ENCODE measurements at places on chromosomes 13 and 19.
A peak's percentile ranks its signal among the peaks of the same experiment; 100 is the strongest.

- no peak overlapping the region for H3K27ac ChIP-seq
- DNase-seq = no peak
- no peaks in the 10 kb centered on the region for H3K27me3 ChIP-seq
- no peaks in the 10 kb centered on the region for H3K36me3 ChIP-seq
- H3K4me3 ChIP-seq = no peak overlapping the region
- H3K4me1 ChIP-seq = peaks cover 4% of the 10 kb centered on the region
Measured at GRCh38 chr19:43105496-43105895, 23.0 kb upstream of the PSG2 start.

- H3K4me1 ChIP-seq = peaks cover 20% of the 10 kb centered on the region
- H3K4me3 ChIP-seq = no peak overlapping the region
- no peak overlapping the region for H3K27ac ChIP-seq
- peaks cover 4% of the 10 kb centered on the region for H3K36me3 ChIP-seq
- no peaks in the 10 kb centered on the region for H3K27me3 ChIP-seq
Measured at GRCh38 chr13:49064476-49064875, 88.8 kb downstream of the FNDC3A start.

GRCh38 chr13:36072152-36072935 is 58.8 kb downstream of the DCLK1 start:
- H3K27me3 ChIP-seq = no peaks in the 10 kb centered on the region
- no peaks in the 10 kb centered on the region for H3K4me1 ChIP-seq
- H3K36me3 ChIP-seq = no peaks in the 10 kb centered on the region
- H3K4me3 ChIP-seq = no peak overlapping the region
- no peak for DNase-seq

DNA sequence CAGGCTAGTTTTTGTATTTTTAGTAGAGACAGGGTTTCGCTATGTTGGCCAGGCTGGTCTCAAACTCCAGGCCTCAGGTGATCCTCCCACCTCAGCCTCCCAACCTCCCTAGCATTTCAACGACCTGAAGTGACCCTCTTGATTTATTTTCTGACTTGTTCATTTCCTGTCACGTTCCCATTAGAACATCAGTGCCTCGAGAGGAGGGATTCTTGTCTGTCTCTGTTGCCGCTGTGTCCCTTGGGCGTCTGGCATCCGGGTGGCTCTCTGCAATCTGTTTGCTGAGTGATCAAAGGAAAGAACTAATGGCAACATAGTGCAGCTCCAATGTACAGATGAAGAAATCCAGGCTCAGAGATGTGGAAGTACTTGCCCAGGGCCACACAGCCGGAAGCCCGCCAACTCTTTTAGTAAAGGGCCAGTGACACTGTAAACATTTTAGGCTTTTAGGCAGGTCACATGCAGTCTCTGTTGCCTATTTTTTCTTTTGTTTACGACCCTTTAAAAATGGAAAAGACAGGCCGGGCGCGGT is 47.5 kb downstream of the NFIC start:
- H3K4me3 ChIP-seq = no peak overlapping the region
- H3K27ac ChIP-seq = no peak overlapping the region
- H3K36me3 ChIP-seq = peaks cover 35% of the 10 kb centered on the region
- DNase-seq = no peak

GRCh38 chr13:104143760-104144416 is 1077.7 kb upstream of the SLC10A2 start:
- no peak overlapping the region for H3K27ac ChIP-seq
- no peaks in the 10 kb centered on the region for H3K4me1 ChIP-seq

DNA sequence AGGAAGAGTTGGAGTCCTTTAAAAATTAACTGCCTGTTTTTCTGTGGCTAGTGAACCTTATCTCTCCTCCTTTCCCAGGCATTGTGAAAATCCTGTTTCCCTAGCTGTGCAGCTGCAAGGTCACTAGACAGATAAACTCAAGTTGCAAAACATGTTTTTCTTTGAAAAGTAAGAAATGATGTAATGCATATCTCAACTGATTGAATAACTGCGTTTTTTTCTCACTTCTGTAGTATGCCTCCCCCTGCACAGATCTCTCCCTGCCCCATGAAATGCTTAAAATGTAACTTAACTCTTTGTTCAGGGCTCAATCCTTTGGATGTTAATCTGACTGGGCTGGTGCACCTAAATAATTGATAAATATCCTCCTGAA is 27.7 kb upstream of the CYSLTR2 start:
- DNase-seq = no peak
- no peak overlapping the region for H3K27ac ChIP-seq
- no peaks in the 10 kb centered on the region for H3K36me3 ChIP-seq
- no peaks in the 10 kb centered on the region for H3K4me1 ChIP-seq
- H3K4me3 ChIP-seq = no peak overlapping the region
- H3K27me3 ChIP-seq = no peaks in the 10 kb centered on the region

DNA sequence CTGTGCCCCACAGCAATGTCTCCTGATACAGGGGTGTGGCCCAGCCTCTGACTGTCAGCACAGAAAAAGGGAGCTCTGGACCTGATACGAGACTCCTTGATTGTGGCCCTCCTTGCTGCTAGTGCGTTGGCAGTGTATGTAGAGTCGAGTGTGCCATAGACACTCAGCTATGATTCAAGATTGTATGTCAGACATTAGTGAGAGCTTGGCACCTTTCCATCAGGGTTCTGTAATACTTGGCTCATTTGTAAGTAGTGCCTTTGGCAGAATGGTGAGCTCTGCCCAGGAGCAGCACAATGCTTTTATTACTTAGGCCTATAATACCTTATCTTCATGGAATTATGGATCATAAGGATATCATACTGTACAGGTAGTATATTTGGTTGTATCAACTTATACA is 83.4 kb downstream of the ATP8A2 start:
- H3K27ac ChIP-seq = no peak overlapping the region
- H3K36me3 ChIP-seq = no peaks in the 10 kb centered on the region

DNA sequence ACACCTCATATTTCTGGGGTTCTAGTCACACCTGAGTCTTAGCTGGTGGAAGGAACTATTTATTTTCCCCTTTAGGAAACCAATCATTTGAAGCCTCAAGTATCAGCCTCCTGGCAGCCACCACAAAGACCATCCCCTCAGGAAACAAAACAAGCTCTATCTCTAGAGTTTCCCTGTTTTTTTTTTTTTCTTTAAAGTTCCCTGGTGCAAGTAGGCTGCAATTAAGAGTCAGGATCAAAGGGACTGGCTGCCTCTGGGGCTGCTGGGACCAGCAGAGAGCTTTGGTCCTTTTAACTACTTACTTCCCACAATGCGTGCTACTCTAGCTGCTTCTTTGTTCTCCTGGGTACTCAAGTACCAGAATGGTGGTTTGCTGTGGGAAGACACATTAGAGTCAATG is 11.4 kb downstream of the MBNL2 start:
- H3K4me3 ChIP-seq = no peak overlapping the region
- no peak for DNase-seq
- H3K27me3 ChIP-seq = no peaks in the 10 kb centered on the region
- H3K4me1 ChIP-seq = no peaks in the 10 kb centered on the region

DNA sequence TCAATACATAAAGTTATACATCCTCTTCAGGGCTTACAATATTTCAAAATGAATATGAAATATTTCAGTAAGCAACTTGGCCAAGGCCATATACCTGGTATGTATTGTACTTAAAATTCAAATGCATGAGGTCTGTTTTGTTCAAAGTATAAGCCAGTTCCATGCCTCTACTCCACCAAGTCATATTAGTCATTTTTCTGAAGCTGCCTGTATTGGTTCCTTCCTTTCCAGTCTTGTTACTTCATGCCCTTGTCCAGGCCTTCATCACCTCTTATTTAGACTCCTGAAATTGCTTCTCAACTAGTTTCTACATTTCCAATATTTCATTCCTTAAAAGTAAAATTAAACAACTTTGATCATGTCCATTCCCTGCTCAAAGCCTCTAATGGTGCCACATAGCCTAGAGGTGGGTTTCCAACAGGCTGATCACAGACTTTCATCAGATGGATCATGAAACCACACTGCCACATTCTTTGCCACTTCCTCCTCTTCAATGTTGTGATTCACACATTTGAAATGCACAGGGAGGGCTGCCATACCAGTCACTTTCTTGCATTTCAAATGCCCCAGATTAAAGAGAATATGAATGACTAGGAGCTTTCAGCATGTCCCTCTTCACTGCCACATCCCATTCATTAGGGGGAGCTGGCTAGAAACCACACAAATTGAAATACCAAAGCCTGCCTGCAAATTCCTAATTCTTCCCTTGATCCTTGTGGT is 424.1 kb upstream of the DACH1 start:
- no peak overlapping the region for H3K4me3 ChIP-seq
- peak overlapping the region; percentile 91 for H3K27ac ChIP-seq
- H3K4me1 ChIP-seq = peaks cover 49% of the 10 kb centered on the region
- H3K36me3 ChIP-seq = no peaks in the 10 kb centered on the region
- H3K27me3 ChIP-seq = no peaks in the 10 kb centered on the region

- H3K36me3 ChIP-seq = peaks cover 66% of the 10 kb centered on the region
- H3K4me3 ChIP-seq = no peak overlapping the region
- no peaks in the 10 kb centered on the region for H3K27me3 ChIP-seq
- peak overlapping the region; percentile 36 for H3K27ac ChIP-seq
Measured at GRCh38 chr19:32349724-32350470, 4.5 kb downstream of the ZNF507 start.

DNA sequence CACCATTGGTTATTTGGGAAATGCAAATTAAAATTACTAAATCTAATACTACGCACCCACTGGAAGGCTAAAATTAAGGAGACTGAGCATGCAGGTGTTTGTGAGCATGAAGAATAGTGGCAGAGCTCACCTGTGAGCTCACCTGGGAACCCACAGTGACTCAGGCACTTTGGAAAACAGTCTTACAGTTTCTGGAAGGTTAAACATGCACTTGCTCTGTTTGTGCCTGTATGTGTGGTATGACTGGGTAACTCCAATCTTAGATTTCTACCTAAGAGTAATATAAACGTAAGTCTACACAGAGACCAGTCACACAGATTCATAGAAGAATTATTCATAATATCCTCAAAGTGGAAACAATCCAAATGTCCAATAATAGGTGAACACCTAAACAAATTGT is 318.8 kb downstream of the ATP8A2 start:
- no peaks in the 10 kb centered on the region for H3K27me3 ChIP-seq
- no peak for DNase-seq
- H3K4me3 ChIP-seq = no peak overlapping the region
- H3K4me1 ChIP-seq = no peaks in the 10 kb centered on the region
- no peaks in the 10 kb centered on the region for H3K36me3 ChIP-seq
- H3K27ac ChIP-seq = no peak overlapping the region

- DNase-seq = no peak
- no peak overlapping the region for H3K27ac ChIP-seq
- H3K4me1 ChIP-seq = no peaks in the 10 kb centered on the region
- H3K27me3 ChIP-seq = no peaks in the 10 kb centered on the region
- no peaks in the 10 kb centered on the region for H3K36me3 ChIP-seq
- no peak overlapping the region for H3K4me3 ChIP-seq
Measured at GRCh38 chr19:31185261-31185660, 164.0 kb downstream of the TSHZ3 start.

GRCh38 chr13:18921063-18921462 is 260.6 kb downstream of the TUBA3C start:
- DNase-seq = no peak
- H3K27me3 ChIP-seq = no peaks in the 10 kb centered on the region
- no peak overlapping the region for H3K27ac ChIP-seq
- no peaks in the 10 kb centered on the region for H3K36me3 ChIP-seq

- no peak overlapping the region for H3K27ac ChIP-seq
- no peaks in the 10 kb centered on the region for H3K36me3 ChIP-seq
- no peak for DNase-seq
- H3K4me3 ChIP-seq = no peak overlapping the region
- peaks cover 23% of the 10 kb centered on the region for H3K4me1 ChIP-seq
Measured at GRCh38 chr13:45194081-45194939, 6.5 kb downstream of the KCTD4 start.

DNA sequence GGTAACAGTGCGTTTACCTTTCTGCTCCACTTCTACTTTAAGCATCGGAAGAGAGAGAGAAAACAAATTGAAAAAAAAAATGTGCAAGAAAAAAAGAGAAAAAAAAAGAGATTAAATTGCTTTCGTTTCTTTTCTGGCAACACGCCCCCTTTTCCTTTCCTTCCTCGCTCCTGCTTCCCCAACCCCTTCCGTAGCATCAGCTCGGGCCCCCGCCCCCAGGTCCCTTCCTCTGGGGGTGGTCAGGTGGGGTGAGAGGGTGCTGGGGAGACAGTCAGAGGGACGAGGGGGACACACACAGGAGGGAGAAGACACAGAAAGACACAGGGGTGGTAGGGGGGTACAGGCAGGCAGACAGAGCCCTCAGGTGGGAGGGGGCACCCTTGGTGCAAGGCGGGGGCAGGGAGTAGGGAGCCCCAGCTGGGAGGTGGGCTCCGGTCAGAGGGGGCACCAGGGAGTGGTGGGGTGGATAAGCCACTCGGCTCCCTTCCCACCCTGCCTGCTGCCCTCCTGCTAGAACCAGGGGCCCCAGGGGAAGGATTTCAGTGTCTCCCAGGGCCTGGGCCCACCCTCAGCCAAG is 30.7 kb upstream of the ASF1B start:
- H3K36me3 ChIP-seq = no peaks in the 10 kb centered on the region
- H3K27ac ChIP-seq = no peak overlapping the region
- no peak overlapping the region for H3K4me3 ChIP-seq
- no peaks in the 10 kb centered on the region for H3K4me1 ChIP-seq
- DNase-seq = no peak

GRCh38 chr19:39319892-39320248 is 793 bp downstream of the LRFN1 start:
- no peaks in the 10 kb centered on the region for H3K36me3 ChIP-seq
- peaks cover 4% of the 10 kb centered on the region for H3K4me1 ChIP-seq
- no peak for DNase-seq
- H3K27me3 ChIP-seq = peaks cover 30% of the 10 kb centered on the region
- H3K27ac ChIP-seq = no peak overlapping the region

GRCh38 chr13:53201454-53202225 is 173.0 kb downstream of the OLFM4 start:
- no peaks in the 10 kb centered on the region for H3K36me3 ChIP-seq
- no peak overlapping the region for H3K27ac ChIP-seq
- H3K4me3 ChIP-seq = no peak overlapping the region
- no peaks in the 10 kb centered on the region for H3K4me1 ChIP-seq

GRCh38 chr13:58858870-58859371 is 1227.4 kb downstream of the PCDH17 start:
- no peak overlapping the region for H3K4me3 ChIP-seq
- H3K27ac ChIP-seq = no peak overlapping the region
- DNase-seq = no peak
- peaks cover 8% of the 10 kb centered on the region for H3K4me1 ChIP-seq
- no peaks in the 10 kb centered on the region for H3K27me3 ChIP-seq
- no peaks in the 10 kb centered on the region for H3K36me3 ChIP-seq

All from SJSA1 (cell line).